ENCODE measurements at places on chromosomes 13 and 19.

- DNase-seq: no peak
These were observed 1165.3 kb downstream of the EFNB2 start for GRCh38 chr13:105370011-105370650.

GRCh38 chr19:16259385-16260159 lies 61.9 kb downstream of the AP1M1 start:
- DNase-seq: no peak

DNA sequence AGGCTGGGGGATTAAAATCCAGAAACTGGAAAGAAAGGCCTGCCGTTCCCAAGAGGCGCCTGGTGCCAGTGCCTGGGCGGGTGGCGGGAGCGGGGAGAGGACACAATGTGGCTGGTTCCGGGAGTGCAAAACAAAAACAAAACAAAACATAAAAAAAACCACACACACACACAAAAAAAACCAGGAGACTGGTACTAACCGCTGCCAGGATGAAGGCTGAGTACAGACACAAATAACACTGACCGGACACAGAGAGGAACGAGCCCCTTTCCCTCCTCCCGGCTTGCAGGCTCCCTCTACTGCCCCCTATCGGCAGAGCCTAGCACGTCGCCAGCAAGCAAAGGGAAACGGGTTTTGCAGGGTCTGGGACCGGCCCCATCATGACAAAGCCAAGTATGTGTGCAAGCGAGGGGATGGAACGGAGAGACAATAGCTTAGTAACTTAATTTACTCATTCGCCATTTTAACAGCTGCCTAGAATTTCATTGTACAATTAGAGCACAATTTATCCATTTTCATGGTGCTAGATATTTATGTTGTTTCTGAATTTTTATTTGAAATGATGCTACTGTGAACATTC lies 17.9 kb upstream of the ZDHHC20 start:
- DNase-seq: peak; percentile 73

DNA sequence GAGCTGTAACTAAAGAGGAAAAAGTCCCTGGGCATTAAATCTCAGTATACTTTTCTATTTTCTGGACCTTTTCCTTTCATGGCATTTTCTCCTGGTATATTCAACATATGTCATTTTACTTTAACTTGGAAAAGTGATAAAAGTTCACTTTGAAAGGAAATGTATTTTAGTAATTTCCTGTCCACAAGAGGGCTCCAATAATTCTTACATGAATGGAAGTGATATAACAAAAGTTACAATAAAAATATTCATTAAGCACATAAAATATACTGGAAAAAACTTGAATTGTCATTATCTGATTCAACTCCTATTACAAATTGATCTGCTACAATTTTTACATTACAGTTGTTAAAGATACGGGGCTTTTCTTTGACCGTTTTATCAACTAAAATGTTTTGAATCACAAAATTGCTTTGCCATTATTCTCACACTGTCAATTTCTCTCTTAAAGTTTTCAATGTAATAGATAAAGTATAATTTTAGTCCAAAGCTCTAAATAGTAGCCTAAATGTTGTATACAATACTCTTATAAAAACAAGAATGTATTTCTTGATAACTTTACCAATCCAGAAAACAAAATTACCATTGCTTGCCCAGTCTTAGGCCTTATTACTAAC lies 4.9 kb downstream of the UBL3 start:
- DNase-seq: no peak

DNA sequence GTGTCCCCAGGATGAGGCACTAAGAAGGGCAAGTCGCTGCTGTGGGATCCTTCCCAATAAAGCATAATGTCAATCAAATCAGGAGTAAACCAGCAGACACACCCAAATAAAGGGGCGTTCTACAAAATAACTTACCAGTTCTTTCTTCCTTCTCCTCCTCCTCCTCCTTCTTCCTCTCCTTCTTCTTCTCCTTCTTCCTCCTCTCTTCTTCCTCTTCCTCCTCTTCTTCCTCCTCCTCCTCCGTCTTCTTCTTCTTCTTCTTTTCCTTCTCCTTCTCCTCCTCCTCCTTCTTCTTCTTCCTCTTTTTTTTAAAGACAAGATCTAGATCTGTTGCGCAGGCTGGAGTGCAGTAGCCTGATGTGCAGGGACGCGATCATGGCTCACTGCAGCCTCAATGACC lies 225.8 kb downstream of the UQCRFS1 start:
- DNase-seq: no peak

- no peak for DNase-seq
These were observed 8.5 kb downstream of the DNAJC15 start for GRCh38 chr13:43031881-43032280.

DNA sequence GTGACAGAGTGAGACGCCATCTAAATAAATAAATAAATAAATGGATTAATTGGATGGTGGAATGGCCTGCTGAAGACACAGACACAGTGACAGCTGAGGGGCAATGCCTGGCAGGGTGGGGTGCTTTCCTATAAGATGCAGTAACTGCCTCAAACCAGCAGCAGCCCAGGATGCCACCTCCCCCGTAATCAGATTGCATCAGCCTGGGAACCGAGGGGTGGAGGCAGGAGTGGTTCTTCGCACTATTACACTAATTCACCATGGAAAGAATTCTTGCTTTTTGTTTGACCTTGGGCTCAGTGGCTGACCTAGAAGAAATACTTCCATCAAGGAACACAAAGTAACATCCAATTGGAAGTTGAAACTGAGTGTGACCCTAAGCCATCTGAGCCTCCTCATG lies 31.6 kb upstream of the USP12 start:
- no peak for DNase-seq

DNA sequence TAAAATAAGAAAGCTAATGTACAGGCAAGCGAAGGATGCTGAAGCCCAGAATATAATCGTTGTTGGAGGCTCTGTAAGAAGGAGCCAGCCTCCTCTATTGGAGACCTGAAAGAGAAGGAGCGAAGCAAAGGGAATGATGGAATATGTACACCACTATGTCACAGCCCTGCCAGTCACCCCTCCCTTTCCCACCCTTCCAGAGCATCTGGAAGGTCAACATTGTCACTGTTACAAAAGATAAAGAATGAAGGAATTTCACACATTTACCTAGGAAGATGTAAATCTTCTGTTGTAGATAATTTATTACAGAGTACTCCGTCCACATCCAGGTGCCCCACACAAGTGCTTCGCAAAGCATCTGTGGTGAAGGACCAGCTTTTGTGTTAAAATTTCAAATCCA lies 39.7 kb upstream of the SACS start:
- no peak for DNase-seq

GRCh38 chr13:77918391-77919245 lies at the start of gene EDNRB:
EDNRB (minus strand) TSS chr13:77918831; CDS start chr13:77918573, 258 bp downstream.
- DNase-seq: peak; percentile 51

DNA sequence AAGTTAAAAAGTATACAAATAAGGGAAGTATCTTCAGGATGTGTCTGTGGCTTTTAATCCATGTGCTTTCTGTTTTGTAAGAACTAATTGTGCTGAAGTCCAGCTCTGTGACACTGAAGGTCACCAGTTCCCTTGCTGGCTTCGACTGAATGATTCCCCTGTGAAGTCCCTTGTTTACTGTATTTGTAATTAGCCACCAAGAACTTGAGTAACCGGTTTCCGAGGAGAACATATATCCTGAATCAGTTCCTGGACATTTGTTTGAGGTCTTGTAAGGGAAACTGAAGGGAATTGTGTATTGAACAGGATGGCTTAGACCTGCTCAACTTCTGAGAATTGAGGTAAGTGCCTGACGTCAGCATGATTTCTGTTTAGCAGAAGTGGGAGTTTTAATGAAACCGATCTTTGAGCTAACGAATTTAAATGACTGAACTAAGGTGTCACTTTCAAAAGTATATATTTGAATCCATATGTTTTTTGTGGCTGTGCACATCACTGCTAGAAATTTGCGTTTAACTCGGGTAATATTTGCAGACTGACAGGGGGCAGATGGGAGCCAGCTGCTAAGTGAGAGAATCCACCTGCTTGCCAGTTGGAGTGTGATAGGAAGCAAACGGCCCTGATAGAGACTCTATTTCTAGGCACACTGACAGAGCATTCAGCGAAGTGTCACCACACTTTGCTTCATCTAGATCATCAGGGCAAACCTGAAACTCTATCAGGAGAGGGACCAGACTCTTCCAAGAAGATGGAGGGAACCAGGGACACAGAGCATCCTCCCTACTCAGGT lies 530.0 kb downstream of the RFC3 start:
- DNase-seq: no peak

DNA sequence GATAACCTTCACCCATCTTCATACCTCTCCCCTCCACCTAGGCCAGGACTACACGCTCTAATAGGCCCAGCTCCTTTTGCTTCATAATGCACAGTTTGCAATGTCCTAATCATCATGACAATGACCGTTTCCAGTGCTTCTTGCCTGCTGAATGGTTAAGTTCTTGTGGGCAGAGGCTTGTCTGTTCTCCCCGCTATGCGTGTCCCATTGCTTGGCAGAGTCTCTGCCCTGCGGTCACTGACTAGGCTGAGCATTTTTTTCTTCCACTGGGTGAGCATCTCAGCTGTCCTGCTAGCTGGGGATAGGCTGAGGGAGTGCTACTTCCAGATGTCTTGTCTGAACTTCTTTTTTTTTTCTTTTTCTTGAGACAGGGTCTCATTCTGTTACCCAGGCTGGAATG lies 314.7 kb downstream of the UQCRFS1 start:
- no peak for DNase-seq

DNA sequence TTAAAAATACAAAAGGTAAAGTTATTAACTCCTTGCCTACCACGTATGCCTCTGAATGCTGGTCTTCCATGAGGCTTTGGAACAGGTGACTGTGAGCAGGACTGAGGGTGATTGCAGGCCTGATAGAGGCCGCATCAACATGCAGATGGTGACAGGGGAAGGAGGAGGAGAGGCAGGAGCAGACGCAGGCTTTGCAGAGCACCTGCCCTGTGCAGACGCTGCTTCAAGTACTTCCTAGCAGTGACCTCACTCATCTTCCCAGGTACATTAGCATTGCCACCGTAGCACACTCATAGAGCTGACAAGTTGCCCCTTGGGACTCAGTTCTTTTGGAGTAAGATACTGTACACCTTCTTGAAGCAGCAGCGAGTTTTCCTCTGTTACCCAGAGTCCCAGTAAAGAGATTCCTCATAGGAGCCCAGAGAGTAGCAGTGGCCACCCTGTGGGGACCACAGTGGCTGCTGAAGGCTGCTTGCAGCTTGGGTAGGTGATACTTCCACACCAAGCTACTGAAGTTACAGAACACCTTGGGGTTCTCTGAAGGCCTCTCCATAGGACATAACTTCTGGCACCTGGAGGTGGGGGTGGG lies 56.0 kb downstream of the ZNF536 start:
- DNase-seq: no peak
